ELR (cell line): ENCODE measurements at places on chromosomes 5 and 9.

GRCh38 chr9:127796225-127796813 lies 6.4 kb upstream of the FPGS start:
- DNase-seq, result peak; percentile 27

DNA sequence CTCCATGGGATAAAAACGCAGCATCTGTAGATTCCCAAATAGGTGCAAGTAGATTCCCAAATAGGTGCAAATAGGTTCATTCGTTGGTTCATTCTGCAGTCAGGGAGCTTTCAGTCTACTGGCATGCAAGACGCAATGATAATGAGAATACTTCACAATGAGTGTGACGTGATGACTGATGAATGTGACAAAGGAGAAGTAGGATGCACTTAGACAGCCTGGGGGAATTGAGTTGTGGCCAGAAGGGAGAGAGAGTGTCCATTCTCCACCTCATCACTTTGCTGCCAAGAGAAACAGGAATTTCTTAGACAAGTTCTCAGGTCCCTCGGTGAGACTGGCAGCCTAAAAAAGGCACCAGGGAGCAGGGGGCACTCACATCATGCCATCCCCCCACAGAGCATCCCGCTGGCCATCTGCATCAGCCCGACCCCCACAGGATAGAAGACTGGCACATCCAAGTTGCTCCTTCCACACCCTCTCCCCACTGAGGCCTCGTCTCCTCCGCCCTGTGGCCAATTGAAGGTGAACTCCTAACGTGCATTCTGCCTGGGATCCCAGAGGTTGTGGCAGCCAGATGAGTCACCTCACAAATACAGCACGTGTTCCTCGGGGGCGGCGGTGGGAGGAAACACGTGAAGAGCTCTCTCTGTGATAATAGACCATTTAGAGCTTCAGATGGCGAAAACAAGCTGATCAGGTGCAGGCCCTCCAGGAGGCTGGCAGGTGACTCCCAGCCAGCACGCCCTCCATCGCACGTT lies 19.9 kb upstream of the KCNIP1 start:
- peak; percentile 54 for DNase-seq

DNA sequence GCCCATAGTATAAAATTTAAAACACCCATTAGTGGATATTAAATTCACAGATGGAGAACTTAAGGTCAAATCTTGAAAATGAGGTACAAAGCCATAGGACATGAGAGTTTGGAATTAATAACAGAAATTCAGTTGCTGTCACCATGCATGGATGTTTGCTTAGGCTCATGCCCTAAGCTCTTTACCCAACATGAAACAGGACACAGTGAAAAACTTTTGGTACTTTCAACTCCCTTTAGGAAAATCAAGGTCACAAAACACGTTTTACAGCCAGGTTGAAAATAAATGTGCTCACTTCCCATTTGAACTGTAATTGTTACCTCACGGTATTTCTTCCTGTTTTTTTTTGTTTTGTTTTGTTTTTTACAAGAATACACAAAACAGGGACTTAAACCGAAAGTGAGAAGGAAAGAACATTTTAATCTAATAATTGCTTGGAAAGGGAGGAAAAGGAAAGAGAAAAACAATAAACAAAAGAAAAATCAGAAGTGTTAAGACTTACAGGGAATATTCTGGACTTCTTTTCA lies 6.1 kb upstream of the TOPORS start:
- DNase-seq, result no peak

DNA sequence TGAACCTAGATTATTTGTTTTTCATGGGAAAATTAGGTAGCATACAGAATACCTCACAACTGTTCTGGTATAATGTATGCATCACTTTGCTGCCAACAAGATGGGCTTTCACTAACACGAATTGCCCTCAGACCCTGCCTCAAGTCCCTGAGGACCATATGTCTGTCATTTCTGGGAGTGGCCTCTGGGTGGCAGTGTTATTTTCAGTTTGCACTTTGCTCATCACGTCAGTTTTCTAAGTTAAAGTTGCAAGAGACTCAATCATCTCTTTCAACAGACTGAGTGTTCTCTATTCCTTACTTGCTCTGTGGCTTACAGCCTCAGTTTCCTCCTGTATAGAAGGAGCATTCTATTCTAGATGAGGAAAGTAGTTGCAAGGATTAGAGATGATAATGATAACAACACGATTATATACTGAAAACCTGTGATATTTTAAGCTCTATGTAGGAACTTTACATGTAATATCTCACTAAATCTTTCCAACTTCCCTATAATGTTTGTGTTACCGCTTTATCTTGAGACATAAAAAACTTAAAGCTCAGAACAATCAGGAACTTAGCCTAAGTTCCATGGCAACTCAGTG lies 55.7 kb downstream of the TSSK1B start:
- DNase-seq, result peak; percentile 63

DNA sequence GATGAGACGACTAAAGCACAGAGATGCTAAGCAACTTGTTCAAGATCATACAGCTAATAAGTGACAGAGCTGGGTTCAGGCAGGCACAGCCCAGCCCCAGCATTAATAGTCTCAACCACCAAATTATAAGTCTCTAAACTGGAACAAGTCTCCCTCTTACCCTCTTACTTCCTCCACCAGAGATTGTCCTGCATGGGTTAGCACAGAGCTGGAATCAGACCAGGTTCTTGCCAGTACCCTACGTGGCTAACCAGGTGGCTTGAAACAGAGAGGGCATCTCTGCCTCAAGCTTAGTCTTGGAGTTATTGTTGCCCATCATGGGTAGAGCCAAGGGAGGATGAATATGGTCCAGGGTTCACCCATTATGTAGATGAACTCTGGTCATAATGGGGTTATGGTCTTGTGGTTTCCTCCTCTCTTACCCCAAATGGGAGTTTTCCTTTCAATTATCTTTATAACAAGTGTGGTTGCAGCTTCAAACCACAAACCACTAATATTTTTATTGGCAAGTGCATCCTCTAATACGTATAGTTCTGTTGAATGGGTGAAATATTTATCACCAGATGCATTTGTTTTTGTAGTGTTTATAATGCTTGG lies 8.3 kb upstream of the XPA start:
- DNase-seq, result peak; percentile 25

- DNase-seq, result no peak
Measured at GRCh38 chr5:177964471-177964870, 31.6 kb downstream of the PROP1 start.

- no peak for DNase-seq
Measured at GRCh38 chr5:124706729-124707361, 39.6 kb downstream of the ZNF608 start.

GRCh38 chr5:14928661-14929060 lies 57.1 kb upstream of the ANKH start:
- DNase-seq, result peak; percentile 58

DNA sequence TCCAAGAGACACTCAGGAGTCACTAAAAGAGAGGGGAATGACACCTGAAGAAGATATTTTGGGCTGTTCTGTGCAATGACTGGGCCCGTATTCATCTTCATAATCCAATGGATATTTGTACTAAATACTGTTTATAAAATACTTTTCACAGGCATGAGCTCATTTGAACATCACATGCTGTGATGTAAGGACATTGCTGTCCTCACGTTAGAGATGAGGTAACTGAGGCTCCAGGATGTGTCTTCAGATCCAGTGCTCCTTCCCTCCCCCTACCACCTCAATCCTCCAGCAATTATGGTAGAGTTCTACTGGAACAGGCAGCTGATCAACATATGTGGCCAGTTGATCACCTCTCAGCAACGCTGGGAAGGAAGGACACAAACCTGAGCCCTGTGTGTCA lies 139.4 kb upstream of the OSMR start:
- no peak for DNase-seq
